ENCODE measurements at places on chromosomes 7 and 10.

- no peak for DNase-seq
Observed at GRCh38 chr10:43035800-43036199, 41.1 kb upstream of the RET start.

DNA sequence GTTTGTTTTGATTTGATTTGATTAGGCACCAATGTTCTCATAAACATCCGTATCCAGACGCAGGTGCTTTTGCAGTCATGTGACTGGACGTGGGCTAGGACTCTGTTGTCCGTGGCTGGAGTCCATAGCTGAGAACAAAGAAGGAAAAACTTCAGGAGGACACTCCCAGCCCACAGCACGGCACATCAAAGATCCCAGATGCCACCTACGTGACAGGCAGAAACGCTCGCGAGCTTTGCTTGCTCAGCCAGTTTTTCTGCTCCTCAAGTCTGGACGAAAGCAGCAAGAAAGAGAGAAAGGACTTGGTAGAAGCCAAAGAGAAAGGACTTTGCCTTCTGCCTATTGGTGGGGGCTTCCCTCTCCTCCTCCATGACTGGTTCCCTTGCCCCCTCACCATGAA is 6.9 kb upstream of the ZKSCAN1 start:
- no peak for DNase-seq

DNA sequence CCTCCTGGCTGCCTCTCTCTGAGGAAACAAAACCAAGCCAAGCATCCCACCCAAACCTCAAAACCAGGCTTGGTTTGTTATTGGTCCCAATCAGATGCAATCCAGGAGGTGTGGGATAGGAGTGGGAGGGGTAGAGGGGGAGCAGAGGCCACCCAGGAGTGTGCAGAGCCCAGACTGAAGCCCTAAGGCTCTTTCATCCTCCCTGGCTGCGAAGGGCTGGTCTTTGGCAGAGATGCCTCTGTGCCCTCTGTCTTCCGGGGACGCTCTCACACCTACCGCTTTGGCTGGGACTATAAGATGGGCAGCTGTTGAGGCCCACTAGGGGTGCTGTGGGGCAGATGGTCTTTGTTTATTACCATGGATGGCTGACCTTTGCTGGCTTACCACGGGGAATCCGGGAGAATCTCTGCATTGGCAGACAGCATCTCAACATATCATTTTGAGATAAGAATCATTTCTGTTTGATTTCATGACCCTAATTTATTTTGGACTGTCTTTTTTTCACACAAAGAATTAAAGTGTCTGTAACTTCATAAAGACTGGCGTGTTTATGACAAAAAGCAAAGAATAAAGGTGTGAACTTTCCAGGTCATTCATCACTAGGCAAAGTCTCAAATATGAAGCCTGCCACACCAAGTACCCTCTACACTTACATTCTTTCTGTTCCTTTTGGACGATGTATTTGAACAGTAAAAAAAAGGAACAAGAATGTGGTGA is 6.5 kb upstream of the DENND2A start:
- DNase-seq = no peak

GRCh38 chr10:75035975-75036708 is 75.3 kb upstream of the SAMD8 start:
- DNase-seq = no peak

GRCh38 chr7:16465469-16466361 is at the start of gene SOSTDC1:
Gene SOSTDC1, minus strand, starts transcription at chr7:16465738. Its CDS starts 70 bp downstream, at chr7:16465668.
- peak; percentile 43 for DNase-seq

DNA sequence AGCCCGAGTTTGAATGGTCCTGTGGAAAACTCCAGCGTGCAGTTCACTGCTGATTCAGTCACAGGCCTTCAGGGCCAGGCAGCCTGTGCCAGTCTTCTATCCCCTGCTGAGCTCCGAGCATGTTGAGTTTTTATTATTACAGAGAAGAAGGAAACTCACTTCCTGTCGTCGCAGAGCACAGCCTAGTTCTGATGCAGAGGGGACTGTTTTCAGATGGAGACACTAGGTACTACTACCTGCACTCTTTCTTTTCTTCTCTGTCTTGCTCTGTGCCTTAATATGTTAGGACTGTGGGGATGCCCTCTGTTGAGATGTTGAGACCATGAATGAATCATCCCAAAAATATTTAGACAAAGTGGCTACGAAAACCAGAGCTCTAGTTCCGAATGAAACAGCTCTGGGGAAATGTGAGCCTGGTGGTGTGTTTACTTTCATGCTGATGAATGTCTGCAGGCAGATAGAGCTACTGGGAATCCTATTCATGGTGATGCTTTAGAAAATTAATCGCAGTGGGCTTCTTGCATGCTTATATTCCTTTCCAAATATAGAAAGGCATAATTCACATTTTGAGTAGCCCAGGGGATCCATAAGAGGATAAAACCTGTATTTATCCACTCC is 29.6 kb downstream of the CASP7 start:
- no peak for DNase-seq

GRCh38 chr7:33753881-33754525 is 151.3 kb upstream of the BMPER start:
- no peak for DNase-seq

- no peak for DNase-seq
Observed at GRCh38 chr10:112471878-112472487, 25.0 kb downstream of the VTI1A start.

GRCh38 chr7:16189026-16189715 is 232.2 kb downstream of the CRPPA start:
- DNase-seq = peak; percentile 11

DNA sequence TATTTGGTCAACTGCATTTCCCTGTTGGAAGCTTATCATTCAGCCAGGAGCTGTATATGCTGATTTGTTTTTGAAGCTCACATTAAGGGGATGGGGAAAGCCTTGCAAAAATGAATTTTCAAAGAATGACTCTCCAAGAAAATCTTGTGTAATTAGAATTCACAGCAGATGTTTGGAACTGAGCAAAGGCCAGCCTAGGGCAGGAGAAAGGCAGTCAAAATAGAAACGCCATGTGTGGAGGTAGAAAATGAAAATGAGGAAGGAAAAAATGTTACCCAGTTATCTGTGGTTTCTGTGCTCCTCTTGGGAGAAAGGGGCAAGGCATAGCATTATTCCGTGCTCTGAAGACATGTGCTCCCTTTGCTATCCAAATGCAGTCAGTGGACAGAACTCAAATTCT is 93.5 kb downstream of the NRP1 start:
- no peak for DNase-seq

DNA sequence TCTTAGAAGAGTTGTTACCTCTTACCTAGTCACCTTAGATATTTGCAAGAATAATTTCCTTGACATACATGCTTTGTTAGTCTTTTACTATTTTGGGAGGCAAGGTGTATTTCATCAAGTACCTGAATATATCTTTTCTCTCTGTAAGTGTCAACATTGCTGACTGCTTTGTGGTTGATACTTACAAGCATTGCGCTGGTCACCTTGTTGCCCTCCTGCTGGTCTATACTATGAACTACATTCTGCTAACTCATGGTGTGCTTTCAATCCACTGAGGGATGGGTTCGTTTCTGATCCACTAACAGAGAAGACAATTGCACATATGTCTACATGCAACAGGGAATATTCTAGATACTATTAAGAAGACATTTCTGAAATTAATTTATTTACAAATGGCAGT is 837.8 kb upstream of the COBL start:
- no peak for DNase-seq

- DNase-seq = no peak
Observed at GRCh38 chr10:101162677-101163076, 31.6 kb downstream of the TLX1 start.

GRCh38 chr10:14358886-14359573 is 28.3 kb upstream of the FRMD4A start:
- no peak for DNase-seq

DNA sequence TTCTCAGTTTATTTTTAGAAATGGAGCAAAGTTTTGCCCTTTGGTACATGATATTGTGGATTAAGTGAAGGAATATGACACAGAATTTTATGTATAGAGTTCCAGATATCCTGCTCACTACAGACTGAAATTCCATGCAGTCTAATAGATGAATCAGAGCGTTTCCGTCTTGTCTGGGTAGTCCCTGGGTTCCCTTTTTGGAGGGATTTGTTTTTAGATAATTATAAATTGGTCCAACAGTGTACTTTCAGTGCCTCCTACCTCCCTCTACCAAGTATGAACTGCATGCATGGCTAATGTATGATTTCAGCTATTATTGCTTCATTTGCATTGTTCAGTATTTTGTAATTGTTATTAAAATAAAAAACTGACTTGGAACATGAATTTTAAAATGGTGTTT is 74.4 kb downstream of the SEPTIN7 start:
- no peak for DNase-seq

DNA sequence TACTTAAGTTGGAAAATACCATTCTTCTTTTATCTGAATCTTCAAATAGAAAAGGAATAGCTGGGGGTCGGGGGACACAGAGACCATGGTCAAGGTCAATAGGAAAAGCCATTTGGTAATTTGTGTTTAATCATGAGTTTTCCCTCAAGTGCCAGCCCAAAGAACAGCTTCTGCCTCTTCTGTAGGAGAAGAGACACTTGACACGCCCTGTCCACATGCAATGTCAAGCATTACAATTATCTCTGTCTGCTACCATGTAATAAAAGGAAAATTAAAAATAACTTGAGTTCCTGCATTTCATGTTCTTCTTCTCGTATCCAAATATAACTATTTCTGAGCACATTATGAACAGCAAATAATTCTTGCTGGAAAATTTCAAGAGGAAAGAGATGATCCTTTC is 241.7 kb downstream of the IPMK start:
- DNase-seq = no peak

- DNase-seq = peak; percentile 16
Observed at GRCh38 chr10:107614939-107615685, 450.6 kb upstream of the SORCS1 start.

DNA sequence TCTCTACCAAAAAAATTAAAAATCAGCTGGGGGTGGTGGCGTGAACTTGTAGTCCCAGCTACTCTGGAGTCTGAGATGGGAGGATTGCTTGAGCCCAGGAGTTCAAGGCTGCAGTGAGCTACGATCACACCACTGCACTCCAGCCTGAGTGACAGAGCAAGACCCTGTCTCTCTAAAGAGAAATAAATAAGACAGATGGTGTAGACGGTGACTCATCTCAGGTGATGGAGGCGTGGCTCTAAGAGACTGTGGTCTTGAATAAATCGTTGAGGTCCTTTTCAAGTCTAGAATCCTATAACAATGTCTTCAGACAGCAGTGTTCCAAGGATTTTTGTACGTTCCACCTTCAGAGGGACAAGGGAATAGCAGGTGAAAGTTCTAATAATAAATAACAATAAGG is 53.8 kb upstream of the PFKFB3 start:
- DNase-seq = no peak

GRCh38 chr7:83452256-83452655 is 196.7 kb downstream of the SEMA3E start:
- no peak for DNase-seq

DNA sequence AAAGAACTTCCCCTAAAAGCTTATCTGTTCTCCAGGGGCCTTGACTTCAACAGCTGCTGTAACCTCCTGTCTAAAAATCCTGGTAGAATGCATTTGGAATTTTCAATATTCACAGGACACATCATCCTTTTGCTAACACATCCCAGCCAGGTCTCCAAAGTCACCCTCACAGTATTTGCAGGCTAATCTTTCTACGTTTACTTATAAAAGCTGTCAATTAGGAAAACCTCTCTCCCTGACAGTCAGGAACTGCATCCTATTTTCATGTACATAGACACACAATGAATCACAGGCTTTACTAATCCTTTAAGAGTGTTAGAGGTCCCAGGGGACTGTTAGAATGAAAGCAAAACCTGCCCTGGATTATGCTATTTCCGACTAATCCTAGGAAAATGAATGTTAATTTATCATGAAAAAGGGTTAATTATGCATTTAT is 102.2 kb downstream of the GFRA1 start:
- DNase-seq = peak; percentile 81

- no peak for DNase-seq
Observed at GRCh38 chr10:72314263-72314662, 40.5 kb downstream of the DNAJB12 start.

GRCh38 chr7:77827999-77828398 is 29.4 kb downstream of the PHTF2 start:
- no peak for DNase-seq

DNA sequence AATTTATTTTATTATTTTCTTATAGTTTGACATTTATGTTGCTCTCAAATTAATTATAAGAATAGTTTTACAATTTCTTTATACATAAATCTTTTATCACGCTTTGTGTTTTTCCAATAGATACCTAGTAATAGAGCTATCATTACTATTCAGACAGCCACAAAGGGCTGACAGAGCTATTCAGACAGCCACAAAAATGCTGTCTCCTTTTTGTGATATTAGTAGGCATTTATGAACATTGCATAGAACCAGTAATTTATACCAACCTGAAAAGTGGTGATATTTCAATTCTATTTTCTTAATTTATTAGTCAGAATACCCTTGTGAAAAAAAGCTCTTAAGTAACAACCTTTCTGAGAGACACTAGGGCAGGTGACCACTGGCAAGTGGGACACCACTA is 34.2 kb upstream of the IGFBP3 start:
- no peak for DNase-seq

- DNase-seq = no peak
Observed at GRCh38 chr10:102645388-102645740, 1.1 kb downstream of the TRIM8 start.

DNA sequence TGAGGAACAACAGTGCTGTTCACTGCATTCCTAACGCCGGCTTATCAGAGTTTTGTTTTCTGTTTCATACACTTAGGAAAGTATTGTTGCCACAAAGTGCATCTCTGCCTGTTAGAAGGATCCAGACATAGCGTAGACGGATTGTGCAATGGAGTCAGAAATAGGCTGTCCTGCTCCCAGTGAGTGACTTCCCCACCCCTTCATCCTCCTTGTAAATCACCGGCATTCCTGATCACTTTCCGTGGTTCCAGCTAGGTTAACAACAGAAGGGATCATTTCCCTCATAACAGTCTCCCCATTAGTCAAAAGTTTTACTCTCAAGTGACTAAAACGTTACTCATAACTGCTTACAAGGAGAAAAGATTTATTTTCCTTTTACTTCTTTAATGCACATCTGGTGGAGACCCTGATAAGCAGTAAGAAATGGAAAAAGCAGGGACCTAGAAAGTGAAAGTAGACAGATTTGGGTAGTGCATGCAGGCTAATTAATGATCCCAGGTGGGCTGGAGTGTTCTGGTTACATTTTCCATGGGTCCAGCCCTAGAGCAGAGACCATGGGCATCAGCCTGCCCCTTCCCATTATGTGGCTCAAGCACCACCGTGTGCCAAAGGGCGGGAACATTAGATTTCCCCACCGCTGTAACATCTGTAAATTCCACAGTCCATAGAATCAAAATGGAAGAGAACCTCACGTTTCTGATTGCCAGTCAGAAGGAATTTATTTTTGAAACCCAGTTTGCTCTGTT is 395.1 kb upstream of the GALNT17 start:
- DNase-seq = peak; percentile 40

- DNase-seq = no peak
Observed at GRCh38 chr10:133088956-133089800, 1.5 kb downstream of the ADGRA1 start.

GRCh38 chr7:30260246-30260768 is 24.1 kb upstream of the ZNRF2 start:
- no peak for DNase-seq
